ENCODE measurements at places on chromosomes 7 and 10. TPM values are rescaled to one million over a fixed set of nuclear protein-coding genes. Genes with fewer than 3 reads are reported as not detected.

DNA sequence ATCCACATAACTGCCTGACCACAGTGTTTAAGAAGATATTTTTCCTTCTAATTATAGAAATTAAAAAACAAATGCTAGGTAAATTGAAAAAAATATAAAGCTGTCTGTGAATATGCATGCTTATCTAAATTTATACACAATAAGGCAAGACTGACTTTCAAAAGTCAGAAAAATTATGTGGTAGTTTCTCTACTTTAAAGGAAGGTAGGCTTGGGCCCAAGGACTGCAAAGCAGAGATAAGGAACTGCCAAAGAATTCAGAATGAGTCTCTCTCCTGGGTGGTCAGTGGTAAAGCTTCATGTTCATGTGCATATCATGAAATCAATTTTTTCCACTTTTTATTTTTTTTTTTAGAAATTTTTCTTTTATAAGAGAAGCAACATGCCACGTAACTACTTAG, 998.6 kb downstream of the REEP3 start:
- no peak overlapping the region for H3K27ac ChIP-seq
- no peak for DNase-seq
- H3K36me3 ChIP-seq, result no peaks in the 10 kb centered on the region
- H3K27me3 ChIP-seq, result no peaks in the 10 kb centered on the region
- no peaks in the 10 kb centered on the region for H3K4me1 ChIP-seq

DNA sequence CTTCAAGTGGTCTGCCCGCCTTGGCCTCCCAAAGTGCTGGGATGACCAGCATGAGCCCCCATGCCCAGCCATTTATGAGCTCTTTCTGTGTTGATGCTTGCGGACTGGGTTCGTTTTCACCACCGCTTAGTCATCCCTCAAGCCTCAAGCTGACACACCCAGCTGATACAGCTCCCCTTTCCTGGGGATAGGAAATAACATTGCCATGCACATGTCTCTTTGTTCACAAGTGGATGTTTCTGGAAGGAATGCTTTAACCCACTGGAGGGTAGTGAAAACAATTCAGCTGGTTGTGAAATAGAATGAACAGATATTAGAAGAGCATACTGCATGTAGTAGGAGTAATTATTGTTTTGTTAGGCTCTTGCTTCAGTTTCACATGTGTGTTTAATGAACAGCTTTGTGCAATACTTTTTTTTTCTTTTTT, 8.5 kb upstream of the METTL27 start:
- no peak overlapping the region for H3K4me3 ChIP-seq
- DNase-seq, result peak; percentile 81
- no peaks in the 10 kb centered on the region for H3K27me3 ChIP-seq

SYT15B gene
- total RNA-seq, result 1.9 TPM

- H3K36me3 ChIP-seq, result no peaks in the 10 kb centered on the region
- DNase-seq, result peak; percentile 90
- H3K27ac ChIP-seq, result peak overlapping the region; percentile 84
- H3K4me3 ChIP-seq, result no peak overlapping the region
- H3K4me1 ChIP-seq, result no peaks in the 10 kb centered on the region
Observed at GRCh38 chr10:110273474-110273873, 31.2 kb downstream of the SMNDC1 start.

DNA sequence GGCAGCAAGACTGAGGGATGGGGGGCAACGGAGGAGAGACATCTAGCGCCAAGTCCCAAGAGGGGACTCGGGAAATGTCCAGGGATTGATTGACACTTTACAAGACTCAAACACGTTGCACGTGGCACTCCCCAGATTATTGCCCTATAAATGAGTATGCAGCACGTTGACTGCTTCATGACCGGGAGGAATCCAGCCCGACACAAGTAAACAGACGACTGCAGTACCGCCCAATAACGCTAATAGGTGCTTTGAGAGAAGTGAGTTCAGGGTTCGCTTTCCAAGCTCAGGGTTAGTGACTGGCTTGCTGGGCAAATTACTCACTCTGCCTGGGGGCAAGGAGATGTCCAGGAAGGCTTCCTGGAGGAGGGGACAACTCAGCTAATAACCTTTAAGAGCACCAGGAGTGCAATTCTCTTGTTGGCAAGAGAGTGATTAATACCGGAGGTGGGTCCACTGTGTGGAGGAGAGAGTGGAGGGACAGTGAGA, 73.3 kb upstream of the MYL10 start:
- no peak for DNase-seq
- H3K36me3 ChIP-seq, result no peaks in the 10 kb centered on the region
- no peaks in the 10 kb centered on the region for H3K27me3 ChIP-seq
- no peak overlapping the region for H3K27ac ChIP-seq

DNA sequence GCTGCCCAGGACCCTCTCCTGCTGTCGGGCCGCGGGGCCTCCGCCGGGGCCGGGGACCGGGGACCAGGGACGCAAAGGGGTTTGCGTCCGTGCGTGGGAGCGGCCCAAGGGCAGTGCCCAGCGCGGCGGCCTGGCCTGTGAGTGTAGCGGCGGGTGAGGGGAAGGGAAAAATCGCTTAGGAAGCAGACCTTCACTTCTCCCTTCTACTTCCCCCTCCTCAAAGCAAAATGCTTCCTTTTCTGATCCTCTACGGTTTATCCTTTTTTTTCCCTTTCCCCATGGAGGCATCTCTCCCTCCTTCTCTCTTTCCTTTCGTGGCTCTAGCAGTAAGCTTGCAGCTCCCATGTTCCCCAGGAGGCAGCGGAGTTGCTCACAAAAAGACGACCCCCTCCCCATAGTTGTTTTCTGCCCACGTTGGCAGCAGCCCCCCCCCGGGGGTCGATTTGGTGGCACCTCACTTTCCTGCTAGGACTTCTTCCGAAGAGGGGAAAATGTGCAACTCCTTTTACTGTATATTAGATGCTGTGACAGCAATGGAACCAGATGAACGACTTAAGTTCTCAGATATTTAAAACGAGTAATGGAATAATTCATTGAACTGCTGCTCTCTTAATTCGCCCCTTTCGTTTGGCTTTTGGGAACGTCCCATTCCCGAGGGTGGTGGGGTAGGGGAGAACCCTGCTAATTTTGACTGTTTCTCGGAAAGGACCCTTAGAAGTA, 724 bp downstream of the CAPZA2 start:
- no peaks in the 10 kb centered on the region for H3K36me3 ChIP-seq
- no peak for DNase-seq
- H3K4me1 ChIP-seq, result peaks cover 37% of the 10 kb centered on the region
- no peaks in the 10 kb centered on the region for H3K27me3 ChIP-seq
